ENCODE measurements at places on chromosomes 7 and 10. TPM values are rescaled to one million over a fixed set of nuclear protein-coding genes. Genes with fewer than 3 reads are reported as not detected.

Gene ARHGAP19
- 7.4 TPM for total RNA-seq

Gene HOGA1
- 1.5 TPM for total RNA-seq

Gene ALOX5
- not detected for total RNA-seq

Gene PNLIP
- total RNA-seq = not detected

Gene PROSER2
- total RNA-seq = 1.8 TPM

Gene DPP6
- total RNA-seq = not detected

Gene TAS2R5
- total RNA-seq = 1.0 TPM

Gene LDB1
- total RNA-seq = 39.5 TPM

Gene PIK3AP1
- 0.17 TPM for total RNA-seq

Gene MNX1
- total RNA-seq = not detected

Gene SPOCK2
- total RNA-seq = 0.33 TPM

Gene OR2A5
- not detected for total RNA-seq

Gene CYP26C1
- total RNA-seq = under 0.01 TPM

Gene CYP3A7
- 37.8 TPM for total RNA-seq

- DNase-seq = no peak
Observed at GRCh38 chr7:139798221-139798620, 20.4 kb upstream of the HIPK2 start.

GRCh38 chr10:20966426-20966825, 69.3 kb upstream of the NEBL start:
- DNase-seq = no peak

GRCh38 chr7:7919449-7919945, 49.1 kb upstream of the GLCCI1 start:
- no peak for DNase-seq

- DNase-seq = no peak
Observed at GRCh38 chr7:7570584-7570983, 3.9 kb downstream of the MIOS start.

GRCh38 chr7:424301-424935, 95.2 kb downstream of the PDGFA start:
- no peak for DNase-seq

DNA sequence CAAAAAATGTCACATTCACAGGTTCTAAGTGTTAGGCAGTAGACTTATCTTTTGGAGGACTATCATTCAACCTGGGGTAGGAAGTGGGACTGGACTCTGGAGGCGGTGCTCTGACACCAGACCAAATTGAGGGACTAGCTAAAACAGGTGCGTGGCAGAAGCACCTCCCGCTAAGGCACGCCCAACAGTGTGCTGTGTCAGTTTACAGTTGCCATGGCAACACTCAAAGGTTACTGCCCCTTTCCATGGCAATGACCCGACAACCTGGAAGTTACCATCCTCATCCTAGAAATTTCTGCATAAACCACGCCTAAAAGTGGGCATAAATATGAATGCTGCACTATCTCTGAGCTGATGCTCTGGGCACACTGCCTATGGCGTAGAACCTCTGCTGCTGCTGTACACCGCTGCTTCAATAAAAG, 14.0 kb upstream of the BLNK start:
- no peak for DNase-seq

GRCh38 chr7:14191686-14192098, 202.2 kb upstream of the ETV1 start:
- DNase-seq = peak; percentile 65

GRCh38 chr7:46680147-46680546, 759.1 kb upstream of the IGFBP3 start:
- no peak for DNase-seq

GRCh38 chr7:130877236-130877990, 143.4 kb upstream of the KLF14 start:
- DNase-seq = no peak

DNA sequence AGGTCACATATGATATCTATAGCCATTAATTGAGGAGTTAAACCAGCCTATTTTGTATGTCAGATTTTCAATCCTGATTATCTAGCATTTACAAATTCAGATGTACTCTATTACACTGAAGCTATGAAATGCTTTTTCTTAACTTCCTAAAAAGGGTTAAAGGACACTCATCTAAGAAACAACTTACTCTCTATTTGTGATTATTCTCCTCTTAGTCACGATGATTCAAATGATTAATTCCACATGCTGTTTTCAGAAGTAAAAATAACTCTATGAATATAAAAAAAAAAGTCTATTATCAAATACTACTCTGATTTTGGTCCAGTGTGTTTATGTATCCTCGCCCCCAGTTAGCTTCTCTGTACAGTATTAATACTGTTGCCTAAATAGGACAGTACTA, 1199.9 kb downstream of the GATA3 start:
- peak; percentile 76 for DNase-seq

DNA sequence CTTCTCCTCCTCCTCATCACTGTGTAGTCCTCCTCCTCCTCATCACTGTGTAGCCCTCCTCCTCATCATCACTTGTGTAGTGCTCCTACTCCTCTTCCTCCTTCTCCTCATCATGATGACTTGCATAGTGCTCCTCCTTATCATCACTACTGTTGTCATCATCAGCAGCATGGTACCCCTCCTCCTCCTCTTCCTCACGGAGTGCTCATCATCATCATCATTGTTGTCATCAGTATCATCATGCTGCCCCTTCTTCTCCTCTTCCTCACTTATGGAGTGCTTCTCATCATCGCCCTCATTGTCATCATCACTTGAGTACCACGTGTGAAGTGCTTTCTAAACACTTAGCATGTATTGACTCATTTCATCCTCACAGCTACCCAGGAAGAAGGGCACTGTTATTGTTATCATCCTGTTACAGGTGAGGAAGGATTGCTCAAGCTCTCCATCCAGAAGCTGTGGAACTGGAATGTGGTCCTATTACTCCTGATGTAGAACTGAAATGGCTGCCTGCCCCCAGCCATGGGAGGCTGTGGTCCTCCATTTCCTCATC, 122.8 kb upstream of the SHH start:
- DNase-seq = no peak

GRCh38 chr10:116464257-116464656, 36.6 kb downstream of the PNLIPRP3 start:
- DNase-seq = no peak

DNA sequence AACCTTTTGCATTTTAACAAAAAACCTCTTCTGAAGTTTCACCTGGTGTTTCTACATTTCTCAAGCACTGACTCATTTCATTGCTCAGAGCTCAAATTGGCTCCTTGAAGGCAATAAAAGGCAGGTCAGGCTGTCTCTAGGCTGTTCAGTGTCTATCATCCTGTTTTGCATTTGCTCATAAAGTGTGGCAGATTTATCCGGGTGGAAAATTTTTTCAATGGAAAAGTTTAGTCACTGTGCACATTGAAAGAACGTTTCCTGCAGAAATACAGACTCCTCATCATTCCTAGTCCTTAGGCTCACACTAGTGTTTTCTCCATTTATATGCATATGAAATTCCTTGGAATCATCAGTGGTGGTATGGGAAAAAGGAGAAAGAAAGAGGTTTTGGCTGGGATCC, 114.2 kb upstream of the DGKB start:
- DNase-seq = no peak

- DNase-seq = no peak
Observed at GRCh38 chr7:70434376-70434775, 697.6 kb upstream of the GALNT17 start.

DNA sequence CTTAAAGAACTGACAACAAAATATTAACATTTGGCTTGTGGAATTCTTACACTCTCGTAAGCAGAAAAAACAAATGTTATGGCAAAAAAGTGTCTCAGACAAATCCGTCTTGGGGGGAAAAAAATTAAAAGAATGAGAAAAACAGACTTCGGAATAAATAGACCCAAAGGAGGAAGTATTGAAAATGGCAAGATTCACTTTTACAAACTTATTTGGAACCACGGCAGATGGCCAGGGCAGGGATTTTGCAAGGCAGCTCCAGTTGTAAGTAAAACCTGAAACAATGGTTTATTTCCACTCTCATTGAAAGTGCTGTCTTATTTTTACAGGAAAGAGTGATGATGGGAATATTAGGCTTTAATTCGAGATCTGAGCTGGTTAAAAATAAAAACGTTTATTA, 1.5 kb upstream of the ZNF438 start:
- DNase-seq = no peak

- DNase-seq = peak; percentile 86
Observed at GRCh38 chr10:33460505-33461294, 126.2 kb upstream of the NRP1 start.

GRCh38 chr7:123415625-123416024, 118.8 kb downstream of the IQUB start:
- DNase-seq = no peak

- DNase-seq = no peak
Observed at GRCh38 chr10:11431216-11431555, 180.3 kb downstream of the USP6NL start.

DNA sequence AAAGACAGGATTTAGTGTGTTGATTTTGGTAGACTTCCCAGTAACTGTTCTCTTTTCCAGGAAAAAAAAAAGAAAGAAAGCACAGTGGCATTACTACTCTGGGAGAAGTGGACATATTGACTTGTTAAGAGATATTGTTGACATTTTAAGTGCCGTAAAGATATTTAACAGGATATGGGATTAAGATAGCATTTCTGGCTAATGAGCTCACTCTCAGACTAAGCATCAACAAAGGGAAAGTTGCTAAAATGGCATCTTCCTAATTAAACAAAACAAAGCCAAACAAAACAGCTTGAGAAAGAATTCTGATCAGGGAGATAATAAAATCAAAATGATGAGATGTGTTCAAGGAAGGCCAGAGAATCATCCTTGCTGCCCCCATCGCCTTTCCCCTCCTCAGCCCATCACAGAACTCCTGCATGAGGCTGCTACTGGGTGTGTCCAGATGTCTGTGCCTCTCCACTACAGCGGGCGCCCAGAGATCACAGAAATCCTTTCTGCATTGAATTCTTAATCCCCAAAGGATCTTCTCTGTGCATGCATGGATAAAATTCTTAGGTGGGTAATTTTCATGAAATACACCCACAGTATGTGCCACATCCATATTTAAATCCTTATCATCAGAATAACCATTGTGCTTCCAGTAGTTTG, 270.5 kb downstream of the POU6F2 start:
- DNase-seq = no peak

- DNase-seq = no peak
Observed at GRCh38 chr10:49744091-49744685, 17.9 kb downstream of the OGDHL start.

DNA sequence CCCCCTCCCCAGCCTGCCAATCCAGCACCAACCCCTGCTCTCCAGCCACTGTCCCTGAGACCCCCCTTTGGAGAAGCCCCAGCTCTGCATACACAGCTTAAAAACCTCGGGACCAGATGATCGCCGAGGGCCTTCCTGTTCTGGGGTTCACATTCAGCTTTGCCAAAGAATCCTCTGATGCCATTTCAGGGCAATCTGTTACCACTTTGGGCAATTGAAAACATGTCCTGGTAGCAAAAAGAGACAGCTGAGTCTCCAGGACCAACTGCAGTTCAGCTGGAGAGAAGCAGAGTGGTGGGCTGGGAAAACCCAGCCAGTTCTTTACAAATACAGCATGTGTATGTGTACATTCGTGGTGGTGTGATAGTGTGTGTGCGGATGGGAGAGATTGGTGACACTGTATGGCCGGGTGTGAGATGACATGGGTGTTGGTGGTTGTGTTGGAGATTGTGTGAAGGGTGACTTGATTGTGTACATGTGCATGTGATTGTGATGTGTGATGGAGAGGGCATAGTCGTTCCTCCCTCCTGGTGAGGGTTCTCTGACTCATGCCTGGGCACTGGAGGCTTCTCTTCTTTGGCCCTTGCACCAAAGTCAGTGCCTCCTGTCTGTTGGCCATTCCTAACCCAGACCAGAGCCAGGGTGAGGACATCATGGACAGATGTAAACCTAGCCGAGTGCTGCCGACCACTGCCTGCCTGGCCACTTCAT, 48.5 kb upstream of the AQP1 start:
- DNase-seq = no peak

DNA sequence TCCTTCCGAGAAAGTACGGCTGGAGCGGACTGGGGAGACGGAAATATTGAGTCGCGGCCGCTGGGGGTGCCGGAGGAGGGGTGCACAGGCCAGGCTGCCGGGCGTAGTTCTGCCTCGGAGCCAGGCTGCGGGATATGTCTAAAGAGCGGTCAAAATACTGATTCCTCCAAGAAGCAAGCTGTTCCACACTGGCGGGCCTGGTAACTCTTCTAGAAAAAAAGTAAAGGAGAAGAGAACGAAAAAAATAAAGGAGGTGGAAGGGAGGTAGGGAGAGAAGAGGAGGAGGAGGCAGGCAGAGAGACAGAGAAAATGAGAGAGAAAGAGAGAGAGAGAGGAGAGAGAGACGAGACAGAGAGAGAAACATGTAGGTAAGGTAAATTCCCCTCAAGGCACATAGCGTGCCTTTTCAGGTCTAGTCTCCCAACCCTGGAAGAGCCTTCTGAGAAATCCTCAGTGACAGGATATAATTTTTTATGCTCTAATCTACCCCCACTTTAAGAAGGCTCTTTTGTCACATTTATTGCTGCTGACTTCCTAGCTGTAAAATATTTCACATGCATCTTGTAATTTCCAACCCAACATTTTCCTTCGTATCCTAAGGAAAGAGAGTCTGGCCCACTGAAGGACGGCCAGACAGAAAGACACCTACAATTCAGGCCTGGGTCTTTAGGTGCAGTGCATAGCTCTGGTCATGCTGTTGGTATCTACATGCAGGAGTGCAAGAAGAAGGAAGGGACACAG, 5.7 kb downstream of the DLX5 start:
- no peak for DNase-seq

- peak; percentile 100 for DNase-seq
Observed at GRCh38 chr10:6239213-6239991, 36.7 kb downstream of the PFKFB3 start.

DNA sequence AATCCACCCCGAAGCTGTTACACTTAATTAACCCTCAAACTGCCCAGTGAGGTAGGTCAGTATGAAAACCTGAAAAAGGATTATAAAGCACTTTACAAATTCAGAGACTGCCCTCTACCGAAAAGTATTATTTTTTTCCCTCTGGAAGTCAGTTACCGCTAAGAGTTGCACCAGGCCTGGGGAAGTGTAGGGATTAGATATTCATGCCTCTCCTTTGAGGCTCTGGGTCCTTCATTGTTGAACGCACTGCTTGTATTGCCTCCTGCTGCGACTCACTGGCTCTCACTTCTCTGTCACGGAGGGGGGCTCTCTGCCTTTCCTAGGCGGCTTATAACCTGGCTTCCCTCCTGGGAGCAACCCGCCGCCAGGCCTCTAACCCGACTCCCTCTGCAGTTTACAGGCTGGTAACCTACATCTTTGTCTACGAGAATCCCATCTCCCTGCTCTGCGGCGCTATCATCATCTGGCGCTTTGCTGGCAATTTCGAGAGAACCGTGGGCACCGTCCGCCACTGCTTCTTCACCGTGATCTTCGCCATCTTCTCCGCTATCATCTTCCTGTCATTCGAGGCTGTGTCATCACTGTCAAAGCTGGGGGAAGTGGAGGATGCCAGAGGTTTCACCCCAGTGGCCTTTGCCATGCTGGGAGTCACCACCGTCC, 2.7 kb downstream of the RHBDD2 start:
- no peak for DNase-seq

GRCh38 chr10:1734288-1734687, 3.0 kb downstream of the ADARB2 start:
- DNase-seq = no peak

Data from fibroblast of lung (primary cell).